Fibroblast of lung (primary cell): ENCODE measurements at places on chromosomes 4 and X.

DNA sequence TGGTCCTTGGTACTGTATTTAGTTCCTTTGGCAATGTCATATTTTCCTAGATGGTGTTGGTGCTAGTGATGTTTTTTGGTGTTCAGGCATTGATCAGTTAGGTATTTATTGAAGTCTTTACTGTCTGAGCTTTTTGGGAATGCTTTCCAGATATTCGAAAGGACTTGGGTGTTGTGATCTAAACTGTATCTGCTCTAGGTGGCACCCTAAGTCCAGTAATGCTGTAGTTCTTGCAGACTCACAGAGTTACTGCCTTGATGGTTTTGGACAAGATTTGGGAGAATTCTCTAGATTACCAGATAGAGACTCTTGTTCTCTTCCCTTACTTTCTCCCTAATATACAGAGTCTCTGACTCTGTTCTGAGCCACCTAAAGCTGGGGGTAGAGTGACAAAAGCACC, 513.6 kb upstream of the PITX2 start:
- H3K27me3 ChIP-seq = no peaks in the 10 kb centered on the region
- DNase-seq = peak; percentile 46
- no peaks in the 10 kb centered on the region for H3K4me1 ChIP-seq
- H3K27ac ChIP-seq = no peak overlapping the region
- no peaks in the 10 kb centered on the region for H3K36me3 ChIP-seq

DNA sequence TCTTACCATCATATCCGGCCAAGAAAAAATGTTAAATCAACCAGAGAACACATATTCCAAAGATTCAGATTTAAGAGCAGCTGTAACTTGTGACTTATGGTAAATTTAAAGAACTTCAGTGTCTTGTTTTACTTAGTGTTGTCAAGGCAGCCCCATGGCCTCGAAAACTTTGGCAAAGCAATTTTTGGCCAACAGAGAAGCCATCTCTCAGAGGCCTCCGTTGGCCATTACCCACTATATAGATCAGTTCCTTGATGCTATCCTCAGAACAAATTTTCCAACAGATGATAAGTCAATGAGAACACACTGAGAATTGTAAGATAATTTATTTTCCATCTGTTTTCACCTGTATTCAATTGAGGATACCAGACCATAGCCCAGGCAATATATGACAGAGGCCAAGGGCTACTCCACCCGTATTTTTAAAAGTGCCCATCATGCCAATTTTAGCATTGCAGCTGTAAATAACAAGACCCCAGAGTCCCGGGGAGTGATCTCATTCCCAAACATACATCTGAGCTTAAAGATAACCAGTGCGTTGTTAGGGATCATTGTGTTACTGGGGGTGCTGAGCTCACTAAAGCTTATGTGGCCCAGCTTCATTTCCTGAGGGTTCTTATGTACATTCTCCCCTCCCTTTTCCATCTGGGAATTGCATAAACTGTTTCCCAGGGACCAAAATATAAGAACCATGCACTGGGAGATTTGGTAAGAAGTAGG, 50.0 kb upstream of the PDHA1 start:
- no peaks in the 10 kb centered on the region for H3K4me1 ChIP-seq
- H3K27ac ChIP-seq = no peak overlapping the region
- no peaks in the 10 kb centered on the region for H3K36me3 ChIP-seq
- H3K4me3 ChIP-seq = no peak overlapping the region

- no peaks in the 10 kb centered on the region for H3K36me3 ChIP-seq
- no peak overlapping the region for H3K27ac ChIP-seq
- no peaks in the 10 kb centered on the region for H3K27me3 ChIP-seq
- no peaks in the 10 kb centered on the region for H3K4me1 ChIP-seq
- no peak for DNase-seq
Measured at GRCh38 chr4:6086846-6087245, 68.6 kb upstream of the C4orf50 start.

- peak; percentile 63 for DNase-seq
- H3K4me3 ChIP-seq = no peak overlapping the region
- no peaks in the 10 kb centered on the region for H3K27me3 ChIP-seq
- H3K27ac ChIP-seq = no peak overlapping the region
- no peaks in the 10 kb centered on the region for H3K4me1 ChIP-seq
Measured at GRCh38 chrX:120731386-120731785, 101.5 kb upstream of the C1GALT1C1 start.

DNA sequence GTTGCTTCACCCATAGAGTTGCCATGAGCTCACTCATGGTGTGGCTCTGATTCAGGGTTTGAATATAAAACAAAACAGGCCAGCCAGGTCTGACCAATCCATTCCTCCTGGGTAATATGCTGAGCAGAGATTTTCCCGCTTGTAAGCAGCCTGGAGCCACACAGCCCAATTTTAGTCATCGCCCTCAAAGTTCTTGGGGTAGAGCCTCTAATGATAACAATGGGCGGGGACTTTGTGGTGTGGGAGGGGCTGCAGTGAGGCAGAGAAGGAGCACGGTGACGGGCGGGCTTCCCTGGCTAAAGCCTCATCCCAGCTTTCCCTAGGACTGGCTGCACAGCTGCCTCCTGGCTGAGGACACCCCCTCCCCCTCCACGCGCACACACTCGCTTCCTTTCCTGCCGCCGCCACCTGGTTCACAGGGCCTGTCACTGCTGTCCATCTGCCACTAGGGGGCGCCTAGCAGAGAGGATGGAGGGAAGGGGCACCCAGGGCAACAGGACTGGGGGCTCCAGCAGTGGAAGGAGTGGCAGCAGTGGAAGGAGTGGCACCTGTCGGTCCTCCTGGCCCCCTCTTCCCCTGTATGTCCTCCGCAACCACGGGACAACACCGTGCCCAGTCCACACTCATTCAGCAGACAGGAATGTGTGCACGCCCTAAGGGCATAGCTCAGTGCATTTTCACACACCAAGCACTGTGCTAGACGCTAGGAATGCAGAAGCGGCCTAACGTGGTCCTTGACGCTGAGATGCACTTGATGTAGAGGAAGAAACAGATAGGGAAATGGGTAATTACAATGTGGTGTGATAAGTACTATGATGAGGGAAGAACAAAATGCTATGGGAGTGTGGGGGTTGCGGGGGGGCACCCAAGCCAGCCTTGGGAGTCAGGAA, 26.8 kb downstream of the PRPS1 start:
- DNase-seq = peak; percentile 91
- H3K27me3 ChIP-seq = no peaks in the 10 kb centered on the region
- no peaks in the 10 kb centered on the region for H3K36me3 ChIP-seq
- H3K4me1 ChIP-seq = peaks cover 3% of the 10 kb centered on the region
- no peak overlapping the region for H3K4me3 ChIP-seq

- H3K27me3 ChIP-seq = no peaks in the 10 kb centered on the region
- H3K4me1 ChIP-seq = peaks cover 9% of the 10 kb centered on the region
- peak overlapping the region; percentile 61 for H3K27ac ChIP-seq
- peak; percentile 80 for DNase-seq
Measured at GRCh38 chr4:169338241-169338640, 67.5 kb upstream of the SH3RF1 start.

DNA sequence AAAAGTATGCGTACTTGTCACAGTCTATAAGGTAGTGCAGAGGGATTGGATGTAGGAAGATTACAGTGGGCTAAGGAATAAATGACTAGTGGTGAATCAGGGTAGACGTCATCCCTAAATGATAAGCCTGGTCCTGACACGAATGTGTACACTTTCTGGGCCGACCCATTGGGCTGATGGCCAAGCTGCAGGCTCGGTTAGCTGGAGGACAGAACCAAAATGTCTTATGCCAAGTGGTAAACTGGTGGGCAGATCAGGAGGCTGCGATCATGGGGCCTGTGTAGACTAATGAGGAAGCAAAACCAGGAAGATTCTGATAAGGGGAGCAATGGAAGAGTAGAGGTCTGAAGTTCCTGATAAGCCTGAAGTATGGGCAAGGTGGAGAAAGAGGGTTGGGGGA, 272.8 kb upstream of the GATB start:
- H3K4me3 ChIP-seq = no peak overlapping the region
- H3K27ac ChIP-seq = no peak overlapping the region
- DNase-seq = peak; percentile 35
- H3K36me3 ChIP-seq = no peaks in the 10 kb centered on the region
- H3K27me3 ChIP-seq = no peaks in the 10 kb centered on the region
- H3K4me1 ChIP-seq = peaks cover 4% of the 10 kb centered on the region
